ENCODE measurements at places on chromosomes 11 and 22.

DNA sequence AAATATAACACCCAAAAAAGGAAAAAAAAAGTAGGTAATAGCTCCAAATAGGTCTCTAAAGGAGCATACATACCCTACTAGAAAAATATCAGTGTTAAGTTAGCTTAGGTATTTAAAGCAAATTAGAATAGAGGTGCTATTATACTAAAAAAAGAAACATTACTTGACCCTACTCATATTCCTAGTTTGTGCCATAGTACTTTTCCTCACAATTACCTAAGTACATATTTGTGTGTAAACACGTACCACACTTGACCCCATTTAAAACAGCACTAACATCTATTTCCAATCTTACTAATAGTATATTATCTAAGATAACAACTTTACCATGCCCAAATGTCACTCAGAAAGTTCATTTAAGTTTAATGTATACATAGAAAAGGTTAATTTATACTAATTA, 57.7 kb downstream of the PICALM start:
- no peak for DNase-seq

DNA sequence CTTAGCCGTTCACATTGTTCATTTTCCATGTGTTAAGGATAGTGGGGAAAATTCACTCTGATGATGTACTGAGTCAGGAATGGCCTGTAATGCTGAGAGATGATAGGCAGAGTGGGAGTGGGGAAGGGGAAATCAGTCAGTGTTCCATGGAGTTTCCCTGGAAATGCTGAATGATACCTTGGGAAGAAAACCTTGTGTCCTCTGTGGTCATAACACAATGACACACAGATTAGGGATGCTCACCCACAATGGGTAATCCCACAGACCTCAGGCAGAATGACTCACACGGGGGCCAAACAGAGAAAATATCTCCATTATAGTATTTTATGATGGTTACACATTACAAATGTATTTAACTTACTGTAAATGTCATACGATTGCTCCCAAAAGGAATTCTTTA, 118.0 kb downstream of the SNX19 start:
- no peak for DNase-seq

DNA sequence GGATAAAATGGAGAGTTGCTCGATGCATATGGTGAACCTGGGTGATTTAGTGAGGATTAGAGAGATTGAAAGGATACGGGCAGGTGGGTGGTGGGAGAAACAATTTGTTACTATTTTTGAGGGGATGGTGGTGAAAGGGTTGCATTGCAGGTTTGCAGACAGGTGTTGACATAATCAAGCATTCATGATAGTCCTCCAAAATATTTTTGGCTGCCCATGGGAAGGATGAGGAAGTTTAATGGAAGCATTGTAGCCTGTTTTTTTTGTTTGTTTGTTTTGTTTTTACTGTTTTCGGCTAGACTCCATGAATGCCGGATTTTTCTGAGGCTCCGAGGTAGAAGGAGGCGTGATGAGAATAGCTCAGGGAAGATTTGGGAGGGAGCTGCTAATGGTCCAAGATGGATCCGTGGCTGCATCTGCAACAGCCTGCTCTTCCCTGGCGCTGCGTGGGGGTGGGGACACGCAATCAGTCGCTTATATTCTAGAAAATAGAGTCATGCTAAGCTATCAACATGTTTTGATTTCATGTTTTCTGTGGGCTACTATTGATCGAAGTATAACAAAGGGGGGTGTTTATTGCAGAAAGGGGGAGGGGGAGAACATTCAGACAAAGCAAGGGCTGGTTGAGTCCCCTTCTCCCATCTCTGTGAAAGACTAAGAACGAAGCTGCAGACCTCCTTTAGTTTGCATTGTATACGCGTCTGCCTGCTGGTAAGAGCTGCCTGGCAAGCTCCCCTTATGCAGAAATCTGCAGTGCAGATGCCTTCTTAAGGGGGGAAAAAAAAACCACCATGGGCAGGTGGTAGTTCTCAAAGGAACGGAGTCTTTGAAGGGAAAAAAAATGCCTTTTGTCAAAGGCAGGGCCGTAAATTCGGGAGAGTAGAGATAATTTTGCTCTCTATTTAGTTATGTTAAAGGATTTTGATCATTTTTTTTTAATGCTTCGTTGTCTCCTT, 1.0 kb downstream of the RTN3 start:
- no peak for DNase-seq

GRCh38 chr11:113613619-113614018, 92.5 kb downstream of the TMPRSS5 start:
- DNase-seq = no peak

- no peak for DNase-seq
Observed at GRCh38 chr11:68541116-68541515, 80.6 kb downstream of the PPP6R3 start.

DNA sequence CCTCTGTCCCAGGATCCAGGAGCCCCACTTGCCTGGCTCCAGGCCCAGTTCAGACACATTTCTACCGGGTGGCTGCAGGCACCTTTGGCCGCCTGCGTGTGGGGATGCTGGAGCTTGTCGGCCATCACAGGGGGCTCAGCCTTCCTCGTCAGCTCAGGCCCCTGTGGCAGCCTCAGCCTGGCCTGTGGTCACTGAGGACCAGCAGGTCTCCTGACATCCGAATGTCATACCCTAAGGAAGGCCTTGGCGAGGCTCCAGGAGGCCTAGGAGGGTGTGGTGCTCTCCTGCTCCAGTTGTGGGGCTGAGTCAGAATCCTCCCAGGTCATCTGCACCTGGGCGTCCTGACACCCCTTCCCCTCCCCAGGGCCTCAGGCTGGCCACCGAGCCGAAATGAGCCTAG, 14.9 kb upstream of the SOX10 start:
- no peak for DNase-seq

DNA sequence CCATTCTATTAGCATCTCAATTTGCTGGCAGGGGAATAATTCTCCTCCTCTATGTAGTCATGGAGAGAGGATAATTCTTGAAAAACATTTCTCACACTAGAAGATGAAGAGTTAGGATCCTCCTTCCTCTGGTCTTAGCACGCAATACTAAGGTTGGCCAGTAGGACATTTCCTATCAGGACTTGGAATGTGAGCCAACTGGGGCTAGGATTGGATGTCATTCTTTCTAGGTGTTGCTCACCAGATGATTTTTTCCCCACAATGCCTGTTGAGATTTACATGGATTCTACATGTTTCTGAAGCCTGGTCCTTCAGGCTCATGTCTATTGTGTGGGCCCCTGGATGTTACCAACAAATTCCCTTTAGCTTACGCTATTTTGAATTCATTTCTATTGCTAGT, 28.0 kb downstream of the SLN start:
- no peak for DNase-seq

GRCh38 chr11:130653838-130654636, 205.6 kb downstream of the ADAMTS15 start:
- no peak for DNase-seq

GRCh38 chr11:84890676-84891075, 736.5 kb downstream of the DLG2 start:
- no peak for DNase-seq

DNA sequence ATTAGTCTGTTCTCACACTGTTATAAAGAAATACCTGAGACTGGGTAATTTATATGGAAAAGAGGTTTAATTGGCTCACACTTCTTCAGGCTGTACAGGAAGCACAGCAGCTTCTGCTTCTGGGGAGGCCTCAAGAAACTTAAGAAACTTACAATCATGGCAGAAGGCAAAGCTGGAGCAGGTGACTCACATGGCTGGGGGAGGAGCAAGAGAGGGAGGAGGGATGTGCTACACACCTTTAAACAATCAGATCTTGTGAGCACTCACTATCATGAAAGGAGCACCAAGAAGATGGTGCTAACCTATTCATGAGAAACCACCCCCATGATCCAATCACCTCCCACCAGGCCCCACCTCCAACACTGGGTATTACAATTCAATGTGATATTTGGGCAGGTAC, 381.6 kb downstream of the ETS1 start:
- no peak for DNase-seq

DNA sequence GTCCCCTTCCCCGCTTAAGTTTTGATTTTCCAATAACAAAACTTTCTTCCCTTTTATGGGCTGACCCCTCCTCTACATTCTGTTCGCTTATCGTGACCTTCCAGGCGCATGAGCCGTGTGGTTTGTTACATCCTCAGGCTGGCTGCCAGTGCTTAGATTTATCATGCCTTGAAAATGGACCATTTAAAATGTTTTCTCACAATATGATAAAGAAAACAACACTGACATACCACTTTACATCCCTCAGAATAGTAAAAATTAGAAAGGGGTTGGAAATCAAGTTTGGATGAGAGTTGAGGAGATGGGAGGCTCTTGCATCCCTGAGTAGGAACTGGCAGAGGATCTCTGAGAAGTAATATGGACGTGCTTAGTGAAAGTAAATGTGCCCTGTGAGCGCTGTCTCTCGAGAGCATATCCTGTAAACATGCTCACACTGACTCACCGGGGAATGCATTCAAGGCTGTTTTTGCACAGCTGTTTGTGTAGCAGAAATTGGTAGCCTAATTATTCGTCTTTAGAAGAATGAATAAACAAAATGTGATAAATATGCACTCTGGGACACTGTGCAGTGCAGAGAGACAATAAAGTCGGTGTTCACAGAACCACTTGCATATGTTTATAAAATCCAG, 17.1 kb upstream of the TOLLIP start:
- no peak for DNase-seq

- no peak for DNase-seq
Observed at GRCh38 chr22:50271519-50271970, 1.4 kb upstream of the MAPK11 start.

DNA sequence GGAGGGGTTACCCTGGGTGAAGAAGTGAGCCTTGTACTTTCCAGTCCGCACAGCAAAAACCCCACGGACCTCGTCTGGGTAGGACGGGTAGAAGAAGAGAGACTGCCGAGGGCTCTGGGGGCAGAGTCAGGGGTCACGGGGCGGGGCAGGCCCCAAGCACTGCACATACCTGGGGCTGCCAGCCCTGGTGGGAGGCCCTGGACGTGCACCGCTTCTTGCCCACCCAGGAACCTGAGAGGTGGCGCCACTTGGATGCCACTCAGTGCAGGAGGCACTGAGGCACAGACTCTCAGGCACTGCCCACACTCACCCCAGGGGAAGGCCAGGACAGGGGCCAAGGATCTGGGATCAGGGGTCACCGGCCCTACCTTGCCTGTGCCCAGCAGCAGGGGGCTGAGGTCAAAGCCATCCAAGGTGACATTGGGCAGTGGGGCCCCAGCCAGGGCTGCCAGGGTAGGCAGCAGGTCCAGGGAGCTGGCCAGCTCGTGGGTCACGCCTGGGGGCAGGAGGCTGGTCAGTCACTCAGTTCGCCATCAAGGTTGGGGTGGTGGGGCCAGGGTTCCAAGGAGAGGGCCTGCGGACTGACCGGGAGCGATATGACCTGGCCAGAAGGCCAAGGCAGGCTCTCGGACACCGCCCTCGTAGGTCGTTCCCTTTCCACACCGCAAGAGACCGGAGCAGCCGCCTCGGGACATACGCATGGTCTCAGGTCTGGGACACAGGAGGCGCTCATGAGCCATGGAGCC, 2.2 kb downstream of the ARSA start:
- DNase-seq = no peak

DNA sequence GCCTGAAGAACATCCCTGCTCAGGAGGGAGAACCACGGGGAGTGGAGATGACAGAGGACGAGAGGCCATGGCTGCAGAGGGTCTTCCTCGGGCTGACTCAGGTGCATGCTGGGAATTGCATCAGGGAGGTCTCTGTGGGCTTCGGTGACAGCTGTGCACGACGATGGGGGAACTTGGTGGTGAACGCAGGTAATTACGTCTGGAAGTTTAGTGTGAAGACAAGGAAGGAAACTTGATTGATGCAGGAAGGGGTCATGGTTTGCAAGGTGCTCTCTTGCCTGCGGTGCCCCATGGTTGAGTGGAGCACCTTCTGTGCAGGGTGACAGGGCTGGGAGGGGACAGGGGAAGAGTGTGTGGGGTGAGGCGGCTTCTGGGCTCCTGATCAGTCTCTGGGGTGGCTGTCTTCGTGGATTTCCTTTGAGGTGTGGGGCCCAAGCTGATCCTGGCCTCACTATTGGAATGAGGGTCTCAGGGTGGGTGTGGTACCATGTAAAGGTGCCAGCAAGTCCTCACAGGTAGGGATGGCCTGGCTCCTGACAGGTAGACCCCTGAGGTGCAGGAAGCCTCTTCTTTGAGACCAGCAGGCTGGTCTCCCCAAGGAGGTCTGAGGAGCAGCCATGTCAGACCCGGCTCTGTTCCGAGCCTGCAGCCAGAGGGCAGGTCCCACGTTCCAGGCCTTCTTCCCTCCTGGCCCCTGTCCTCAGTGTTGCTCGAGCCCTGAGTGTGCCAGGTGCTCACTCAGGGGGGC, 1020.1 kb downstream of the TBC1D22A start:
- no peak for DNase-seq

- DNase-seq = no peak
Observed at GRCh38 chr11:105206633-105207032, 67.1 kb upstream of the CARD18 start.

DNA sequence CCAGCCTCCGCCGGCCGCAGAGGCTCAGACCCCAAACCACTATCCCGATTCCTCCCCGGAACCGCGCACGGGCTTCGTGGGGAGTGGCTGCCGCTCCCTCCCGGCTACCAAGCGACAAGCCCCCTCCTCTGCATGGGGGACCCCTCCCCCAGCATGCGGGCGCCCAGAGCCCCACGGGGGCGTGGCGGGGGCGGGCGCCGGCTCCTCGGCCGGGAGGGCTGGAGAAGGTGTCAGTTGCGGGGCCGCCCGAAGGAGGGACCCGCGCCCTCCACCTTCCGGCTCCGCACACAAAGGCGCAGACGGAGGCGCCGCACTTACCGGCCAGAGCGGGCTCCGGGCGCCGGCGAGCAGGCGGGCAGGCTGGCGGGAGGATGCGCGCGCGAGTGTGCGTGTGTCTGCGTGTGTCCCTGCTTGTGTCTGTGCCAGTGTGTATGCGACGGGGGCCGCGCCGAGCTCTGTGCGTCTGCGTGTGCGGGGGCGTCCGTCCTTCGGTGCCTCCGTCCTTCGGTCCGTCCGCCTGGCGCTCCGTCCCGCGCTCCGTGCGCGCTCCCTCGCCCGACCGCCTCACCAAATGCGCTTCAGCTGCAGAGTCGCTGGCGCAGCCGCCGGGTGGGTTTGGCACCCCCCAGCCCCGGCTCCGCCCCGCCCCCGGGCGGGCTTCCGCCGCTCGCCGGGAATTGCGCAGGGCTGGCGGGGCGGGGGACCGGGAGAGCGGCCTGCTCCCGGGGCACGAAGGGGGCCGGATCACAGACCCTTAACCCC, at the start of gene PTPN5:
TSS of gene PTPN5 (minus strand) at position 592 of the 762 bp plus-strand sequence. CDS start 19,840 bp downstream, outside the sequence.
- no peak for DNase-seq

- DNase-seq = no peak
Observed at GRCh38 chr11:69912911-69913451, 93.8 kb upstream of the FGF3 start.

Measured in iPS DF 6.9 (cell line).